ENCODE measurements at places on chromosomes 4 and X.

GRCh38 chr4:123893011-123893981, 496.7 kb downstream of the SPRY1 start:
- DNase-seq = no peak

DNA sequence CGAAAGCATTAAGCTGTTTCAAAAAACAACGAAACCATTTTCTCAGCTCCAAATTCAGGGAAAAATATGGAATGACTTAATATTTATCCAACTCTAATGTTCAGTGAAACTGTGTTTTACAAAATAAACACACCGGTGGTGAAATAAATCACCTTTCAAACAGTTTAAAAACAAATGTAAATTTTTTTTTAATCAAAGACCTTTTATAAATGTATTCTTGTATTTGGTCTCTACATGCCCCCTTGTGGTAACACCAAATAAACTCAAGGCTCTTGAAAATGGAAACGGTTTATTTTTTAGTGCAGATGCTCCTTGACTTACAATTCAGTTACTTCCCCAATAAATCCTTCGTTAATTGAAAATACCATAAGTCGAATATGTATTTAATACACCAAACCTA, 45.8 kb upstream of the ITM2A start:
- DNase-seq = no peak

GRCh38 chrX:14956813-14957582, 83.8 kb downstream of the MOSPD2 start:
- no peak for DNase-seq

DNA sequence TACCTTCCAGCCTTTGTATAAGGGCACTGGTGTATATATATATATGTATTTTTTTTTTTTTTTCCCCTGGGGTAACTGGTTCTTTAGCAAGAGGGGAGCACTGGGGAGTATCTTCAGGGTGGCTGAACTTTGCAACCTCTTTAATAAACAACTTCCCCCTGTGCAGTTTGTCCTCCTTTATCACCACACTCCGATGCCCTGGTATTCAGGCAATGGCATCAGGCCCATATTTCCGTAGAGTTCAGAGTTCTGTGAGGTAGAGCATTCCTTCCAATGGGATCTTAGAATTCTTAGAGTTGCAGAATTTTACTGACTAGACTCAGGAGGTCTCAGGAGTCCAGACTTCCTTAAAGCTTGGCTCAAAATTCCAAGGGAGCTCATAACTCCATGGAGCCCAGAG, 24.6 kb downstream of the NYX start:
- DNase-seq = no peak
